ENCODE measurements at places on chromosomes 5 and 9.

DNA sequence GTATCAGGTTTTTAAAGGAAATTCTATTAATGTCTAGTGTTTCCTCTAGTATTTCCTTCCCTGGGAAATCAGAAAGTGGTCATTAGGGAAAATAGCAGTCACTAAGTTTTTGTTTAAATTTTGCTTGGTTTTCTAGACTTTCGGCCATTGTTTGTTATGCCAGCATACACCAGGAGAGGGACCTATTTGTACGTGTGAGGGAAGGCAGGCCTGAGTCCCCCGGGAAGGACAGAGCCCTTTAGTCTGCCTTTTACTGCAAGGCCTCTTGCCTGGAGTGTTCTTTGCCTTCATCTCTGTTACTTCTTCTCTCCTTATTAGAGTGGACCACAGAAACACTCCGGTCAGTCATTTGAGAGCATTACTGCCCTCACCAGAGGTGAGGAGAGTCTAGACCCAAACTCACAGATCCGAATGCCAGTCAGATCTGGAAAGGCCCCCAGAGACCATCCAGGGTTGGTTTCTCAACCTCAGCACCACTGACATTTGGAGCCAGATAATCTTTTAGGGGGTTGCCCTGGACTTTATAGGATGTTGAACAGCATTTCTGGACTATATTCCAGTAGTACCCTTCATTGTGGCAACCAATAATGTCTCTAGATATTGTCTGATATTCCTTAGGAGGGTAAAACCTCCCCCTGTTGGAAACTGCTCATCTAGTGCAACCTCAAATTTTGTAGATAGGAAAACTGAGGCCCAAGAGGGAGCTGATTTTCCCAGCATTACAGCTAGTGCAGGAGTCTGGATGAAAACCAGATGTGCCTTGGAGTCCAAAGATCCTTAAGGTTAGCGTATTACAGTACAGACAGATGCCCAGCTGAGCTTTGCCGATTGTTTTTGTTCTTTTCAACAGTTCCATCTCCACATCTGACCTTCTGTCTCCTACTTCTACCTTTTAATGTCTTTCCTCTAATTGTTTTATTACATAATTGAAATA lies 93.0 kb upstream of the NIPAL4 start:
- peak; percentile 85 for DNase-seq

DNA sequence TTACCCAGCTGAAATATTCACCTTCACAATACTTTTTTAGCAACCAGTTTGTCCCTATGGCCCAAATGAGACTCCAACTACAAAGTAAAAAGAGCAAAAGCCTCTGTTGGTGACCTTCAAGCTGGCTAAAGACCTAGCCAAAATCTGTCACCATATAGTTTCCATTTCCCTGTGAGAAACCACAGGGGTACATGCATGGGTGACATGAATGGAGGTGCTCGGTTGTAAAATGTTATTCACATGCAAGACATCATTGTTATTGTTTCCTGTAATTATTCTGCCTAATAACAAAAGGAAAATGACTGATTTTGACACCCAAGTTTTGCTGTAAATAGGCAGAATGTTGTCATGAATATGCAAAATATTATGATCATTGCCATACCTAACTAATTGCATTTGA lies 285.3 kb downstream of the ZNF608 start:
- no peak for DNase-seq

GRCh38 chr9:83625178-83625577 lies 2.2 kb downstream of the IDNK start:
- DNase-seq: no peak

DNA sequence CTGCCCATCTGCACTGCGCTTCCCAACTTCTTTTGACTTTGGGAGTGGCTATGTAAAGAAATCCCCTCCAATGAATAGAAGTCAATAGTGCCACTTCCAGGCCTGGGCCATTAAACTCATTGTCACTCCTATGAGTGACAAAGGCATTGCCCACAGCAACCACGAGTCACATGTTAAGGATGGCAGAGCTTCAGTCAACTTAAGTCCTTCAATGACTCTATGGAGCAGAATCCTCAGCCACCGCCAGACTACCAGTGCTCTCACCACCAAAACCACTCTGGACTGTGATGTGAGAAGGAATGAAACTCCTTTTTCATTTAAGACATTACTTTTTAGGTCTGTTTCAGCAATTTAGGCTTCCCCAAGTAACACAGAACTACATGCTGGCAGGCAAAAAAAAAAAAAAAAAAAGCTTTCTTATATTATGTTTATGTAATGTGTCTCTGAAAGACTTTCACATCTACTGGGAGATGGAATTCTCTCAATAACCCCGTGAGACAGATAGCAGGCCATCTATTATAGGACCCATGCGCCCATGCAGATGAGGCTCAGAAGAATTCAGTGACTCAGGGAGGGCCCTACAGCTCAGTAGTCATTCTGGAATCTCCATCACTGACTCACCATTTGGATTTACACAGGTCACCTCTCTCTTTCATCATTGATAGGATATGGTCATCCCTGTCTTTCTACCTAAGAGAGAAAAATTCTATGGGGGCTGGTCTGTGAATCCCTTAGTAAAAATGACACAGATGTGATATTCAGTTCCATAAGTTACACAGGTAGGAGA lies 180.5 kb downstream of the CEMIP2 start:
- DNase-seq: no peak

DNA sequence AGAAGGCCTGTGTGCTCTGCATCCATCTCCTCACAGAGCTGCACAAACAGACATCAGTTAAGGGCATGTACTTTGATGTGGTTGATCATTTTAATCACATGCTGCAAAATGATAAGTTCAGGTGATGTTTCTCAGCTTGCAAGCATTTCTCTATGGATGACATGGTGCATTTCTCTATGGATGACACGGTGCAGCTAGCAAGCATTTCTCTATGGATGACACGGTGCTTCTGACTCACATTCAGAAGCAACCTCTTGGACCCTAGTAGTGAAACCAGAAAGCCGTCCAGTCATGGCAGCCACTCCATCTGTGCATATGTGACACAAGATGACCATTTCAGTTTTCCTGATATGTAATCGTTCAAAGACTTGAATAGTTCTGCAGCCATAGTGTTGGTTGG lies 24.1 kb upstream of the RNF20 start:
- DNase-seq: no peak

- DNase-seq: no peak
These were observed 716 bp downstream of the PROB1 start for GRCh38 chr5:139394123-139394653.

DNA sequence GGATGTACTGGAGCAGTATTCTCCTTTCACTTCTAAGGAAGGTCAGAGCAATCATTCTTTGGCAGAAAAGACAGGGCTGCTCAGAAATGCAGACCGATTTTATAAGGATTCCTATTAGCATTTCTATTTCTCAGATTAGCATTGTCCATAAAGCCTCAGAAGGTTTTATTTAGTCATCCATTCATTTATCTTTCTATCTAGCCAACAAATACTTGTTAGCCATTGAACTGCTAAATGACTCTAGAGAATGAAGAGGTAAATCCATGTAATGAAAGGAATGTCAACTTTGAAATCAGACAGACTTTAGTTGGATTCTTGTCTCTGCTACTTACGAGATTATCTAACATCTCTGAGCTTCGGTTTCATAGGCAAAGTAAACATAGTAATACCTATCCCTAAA lies 165.2 kb downstream of the SLC25A46 start:
- DNase-seq: no peak

- no peak for DNase-seq
These were observed 125.3 kb upstream of the DAPK1 start for GRCh38 chr9:87372356-87372851.

DNA sequence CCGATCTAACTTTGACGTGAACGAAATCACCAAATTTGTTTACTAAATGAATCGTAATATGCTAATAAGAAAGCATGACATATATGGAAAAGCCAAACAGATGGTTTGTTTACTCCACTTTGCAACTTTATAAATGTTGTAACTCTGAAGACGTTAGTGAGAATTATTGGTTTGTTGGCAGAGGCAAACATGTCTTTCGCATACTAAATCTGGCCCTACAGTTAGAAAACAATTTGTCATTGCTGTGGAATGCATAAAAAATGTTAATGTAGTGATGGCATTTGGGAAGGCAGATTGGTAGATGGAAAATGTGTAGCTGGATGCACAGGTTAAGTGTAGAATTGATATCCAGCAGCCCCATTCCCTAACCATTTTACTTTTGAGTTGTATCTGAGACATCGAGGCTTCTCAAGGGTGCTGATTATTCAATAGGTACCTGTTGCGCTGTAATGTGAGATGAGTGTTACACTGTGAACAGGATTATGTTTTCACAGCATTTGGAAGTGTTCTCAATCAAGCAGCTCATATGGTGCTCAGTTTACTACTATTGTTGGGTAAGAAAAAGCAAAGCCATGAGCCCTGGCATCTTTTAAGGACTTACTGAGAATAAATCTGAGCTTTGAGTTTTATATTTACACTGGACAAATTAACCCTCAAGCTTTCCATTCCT lies 444.8 kb downstream of the BNC2 start:
- DNase-seq: peak; percentile 69

DNA sequence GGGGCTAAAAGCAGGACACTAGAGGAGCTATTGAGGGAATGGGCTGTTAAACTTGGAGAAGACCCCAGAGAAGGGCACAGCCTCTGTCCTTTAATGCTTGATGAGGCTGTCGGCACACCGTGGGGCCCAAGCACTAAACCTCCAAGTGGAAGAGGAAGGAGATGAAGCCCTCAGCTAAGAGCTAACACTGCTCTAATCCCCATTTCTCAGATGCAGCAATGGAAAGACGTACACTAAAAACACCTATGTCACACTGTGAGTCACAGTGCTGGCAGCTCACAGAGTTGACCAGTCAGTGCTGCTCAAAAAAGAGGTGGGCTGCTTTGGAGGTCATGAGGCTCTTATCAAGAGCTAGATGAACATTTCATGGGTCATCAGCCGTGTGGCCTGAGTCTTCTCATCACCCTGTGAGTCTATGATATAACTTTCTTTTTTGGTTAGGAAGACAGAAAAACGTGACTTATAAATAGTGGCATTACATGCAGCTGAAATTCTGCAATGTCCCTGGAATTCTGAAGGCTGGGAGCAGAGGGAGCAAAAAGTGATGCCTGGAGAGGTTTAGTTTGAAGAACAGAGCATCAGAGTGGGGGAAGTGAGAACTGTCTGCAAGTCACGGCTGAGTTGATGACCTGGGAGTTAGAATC lies 21.5 kb downstream of the TNFSF8 start:
- peak; percentile 52 for DNase-seq

GRCh38 chr9:37839496-37840461 lies 39.2 kb downstream of the DCAF10 start:
- peak; percentile 46 for DNase-seq

GRCh38 chr9:35928591-35929452 lies 19.5 kb downstream of the SPAAR start:
- DNase-seq: no peak

DNA sequence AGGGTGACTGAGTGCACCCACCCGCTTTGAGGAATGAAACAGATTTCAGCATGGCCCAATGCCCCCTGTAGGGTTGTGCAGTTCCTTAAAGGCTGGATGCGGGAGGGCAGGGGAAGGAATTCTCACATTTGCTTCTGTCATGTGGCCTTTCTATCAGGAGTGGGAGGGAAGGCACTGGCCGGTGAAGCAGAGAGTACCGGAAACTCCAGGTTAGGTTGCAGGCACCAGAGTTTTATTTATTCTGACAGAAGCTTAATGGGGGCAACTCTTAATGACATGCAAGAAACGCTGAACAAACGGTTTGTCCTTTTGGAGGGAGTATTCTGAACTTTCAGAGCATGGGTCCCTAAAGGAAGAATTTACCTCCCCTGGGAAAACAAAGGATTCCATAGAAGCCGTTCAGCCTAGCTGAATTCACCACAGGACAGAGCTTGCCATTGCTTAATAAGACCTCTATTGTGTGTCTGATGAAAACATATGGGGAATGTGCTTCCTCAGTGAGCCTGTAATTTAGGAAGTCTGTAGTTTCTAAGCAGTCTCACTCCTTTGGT lies 44.1 kb upstream of the EQTN start:
- no peak for DNase-seq

GRCh38 chr9:36008774-36009300 lies 27.9 kb upstream of the RECK start:
- DNase-seq: peak; percentile 64

DNA sequence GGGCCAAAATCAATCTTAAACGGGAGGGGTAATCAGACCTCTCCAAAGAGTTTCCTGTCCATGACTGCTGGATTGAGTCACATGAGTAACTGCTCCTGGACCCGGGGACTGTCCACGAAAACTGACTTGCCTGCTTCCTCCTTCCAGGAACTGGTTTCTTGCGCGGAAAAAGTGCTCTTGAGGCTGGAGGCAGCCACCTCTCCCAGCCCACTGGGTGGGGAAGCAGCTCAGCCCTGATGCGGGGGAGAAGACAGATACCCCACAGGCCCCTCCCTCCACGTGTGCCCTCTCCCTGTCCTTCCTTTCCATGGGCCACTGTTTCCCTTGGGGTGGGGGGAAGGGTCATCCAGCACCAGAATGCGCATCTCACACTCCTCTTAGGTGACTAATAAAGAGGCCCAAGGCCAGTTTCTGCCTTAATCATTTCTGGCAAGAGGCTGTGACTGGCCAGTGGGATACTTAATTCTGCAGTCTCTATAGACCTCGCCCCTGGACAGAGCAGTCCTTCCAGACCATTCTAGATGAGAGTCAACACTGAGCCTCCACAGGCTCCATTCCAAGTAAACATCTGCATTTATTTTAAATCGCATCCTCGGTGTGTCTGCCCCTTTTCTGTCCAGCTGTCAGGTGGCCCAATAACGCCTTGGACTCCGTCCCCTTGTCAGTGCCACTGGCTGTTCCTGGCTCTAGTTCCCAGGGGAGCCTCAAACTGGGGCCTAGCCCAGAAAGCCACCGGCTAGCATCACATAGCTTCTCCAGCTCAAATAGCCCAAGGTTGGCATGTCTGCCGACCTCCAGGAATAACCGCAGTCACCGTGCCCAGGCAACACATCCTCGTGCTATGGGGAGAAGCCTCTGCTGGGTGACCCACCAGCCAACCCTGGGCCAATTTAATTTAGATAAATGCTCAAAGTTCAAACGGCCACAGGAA lies 12.0 kb downstream of the REXO4 start:
- peak; percentile 65 for DNase-seq

DNA sequence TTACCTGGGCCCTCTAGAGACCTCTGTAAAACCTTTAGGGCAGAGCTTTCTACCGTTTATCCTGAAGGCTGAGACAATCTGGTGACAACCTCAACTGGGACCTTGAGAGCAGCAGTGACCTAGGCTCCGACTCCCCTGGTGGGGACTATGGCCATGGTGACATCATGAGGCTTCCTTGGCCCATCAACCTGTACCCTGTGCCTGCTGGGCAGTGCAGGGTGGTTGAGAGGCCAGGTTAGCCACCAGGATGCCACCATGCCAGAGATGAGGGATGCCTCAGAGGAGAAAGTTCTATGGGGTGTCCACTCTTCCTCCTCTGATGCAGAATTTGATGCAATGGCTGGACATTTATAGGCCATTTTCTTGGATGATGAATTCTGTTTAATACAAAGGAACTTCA lies 194.8 kb downstream of the PDZD2 start:
- no peak for DNase-seq

- no peak for DNase-seq
These were observed 28.9 kb upstream of the ERGIC1 start for GRCh38 chr5:172805018-172805683.

Data from fibroblast of the aortic adventitia (primary cell).